ENCODE measurements at places on chromosomes 12 and 14.

DNA sequence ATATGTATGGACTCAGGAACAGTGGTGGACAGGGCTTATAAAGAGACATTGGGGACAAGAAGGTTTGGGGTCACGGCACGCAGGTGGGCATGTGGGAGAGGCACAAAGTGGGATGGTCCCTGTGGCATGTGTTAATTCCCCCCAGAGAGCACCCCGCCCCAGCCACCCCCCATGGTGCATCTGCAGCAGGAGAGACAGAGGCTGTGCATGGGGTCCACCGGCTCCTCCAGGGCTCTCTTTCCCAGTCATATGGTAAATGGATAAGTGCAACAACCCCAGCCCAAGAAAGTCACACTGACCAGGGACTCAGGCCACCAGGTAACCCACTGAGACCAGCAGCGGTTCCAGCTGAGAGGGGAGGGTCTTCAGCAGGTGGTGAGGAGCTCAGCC lies 242.1 kb downstream of the BCL11B start:
- no peak for DNase-seq
- H3K27ac ChIP-seq, result peak overlapping the region; percentile 63
- peaks cover 5% of the 10 kb centered on the region for H3K4me1 ChIP-seq
- peaks cover 4% of the 10 kb centered on the region for H3K36me3 ChIP-seq
- no peaks in the 10 kb centered on the region for H3K27me3 ChIP-seq

- peaks cover 38% of the 10 kb centered on the region for H3K27me3 ChIP-seq
- H3K36me3 ChIP-seq, result peaks cover 30% of the 10 kb centered on the region
- H3K4me1 ChIP-seq, result peaks cover 62% of the 10 kb centered on the region
- peak within 1 kb of the TSS; percentile 28 for H3K4me3 ChIP-seq
- DNase-seq, result no peak
Observed at GRCh38 chr14:24334431-24335291, at the start of gene ADCY4. Gene ADCY4, minus strand, starts transcription at chr14:24335071. Its CDS starts 419 bp downstream, at chr14:24334652.

- H3K27me3 ChIP-seq, result peaks cover 10% of the 10 kb centered on the region
- no peak for DNase-seq
- no peak overlapping the region for H3K27ac ChIP-seq
- H3K36me3 ChIP-seq, result no peaks in the 10 kb centered on the region
- no peak overlapping the region for H3K4me3 ChIP-seq
- no peaks in the 10 kb centered on the region for H3K4me1 ChIP-seq
Observed at GRCh38 chr12:130929363-130929762, 24.3 kb upstream of the ADGRD1 start.

DNA sequence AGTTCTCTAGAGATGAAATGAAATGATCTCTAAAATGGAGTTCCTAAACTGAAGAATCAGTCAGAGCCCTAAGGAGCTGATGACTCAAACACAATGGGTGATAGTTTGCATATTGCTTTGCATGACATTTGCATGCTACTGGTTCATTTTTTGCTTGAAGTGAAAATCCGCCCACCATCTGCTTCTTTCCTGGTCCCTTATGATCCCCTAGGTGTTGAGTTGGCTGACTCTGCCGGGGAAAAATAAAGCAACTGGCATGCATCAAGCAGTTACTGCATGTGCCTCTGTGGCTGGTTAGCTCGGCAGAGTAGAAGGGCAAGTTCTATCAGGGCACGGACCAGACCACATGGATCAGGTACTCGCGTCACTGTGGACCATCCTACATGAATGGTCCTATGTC lies 151.1 kb downstream of the PPM1H start:
- no peaks in the 10 kb centered on the region for H3K36me3 ChIP-seq
- peaks cover 16% of the 10 kb centered on the region for H3K4me1 ChIP-seq
- no peak for DNase-seq
- no peaks in the 10 kb centered on the region for H3K27me3 ChIP-seq

DNA sequence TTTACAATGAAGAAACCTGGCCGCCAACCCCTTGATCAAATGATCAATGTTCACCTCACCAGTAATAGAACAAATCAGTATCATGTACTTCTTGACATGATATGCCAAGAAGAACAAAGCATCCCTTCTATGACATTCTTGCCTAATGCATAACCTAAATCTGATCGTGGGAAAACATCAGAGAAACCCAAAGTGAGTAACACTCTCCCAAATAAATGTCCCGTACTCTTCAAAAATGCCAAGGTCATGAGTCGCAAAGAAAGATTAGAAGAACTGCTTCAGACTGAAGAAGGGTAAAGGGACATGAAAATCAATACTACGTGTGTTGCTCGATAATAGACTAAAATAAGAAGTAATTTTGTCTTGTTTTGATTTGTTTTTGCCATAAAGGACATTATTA lies 11.4 kb upstream of the SLC25A3 start:
- H3K4me3 ChIP-seq, result no peak overlapping the region
- H3K36me3 ChIP-seq, result no peaks in the 10 kb centered on the region
- no peak overlapping the region for H3K27ac ChIP-seq
- no peak for DNase-seq
- no peaks in the 10 kb centered on the region for H3K4me1 ChIP-seq

DNA sequence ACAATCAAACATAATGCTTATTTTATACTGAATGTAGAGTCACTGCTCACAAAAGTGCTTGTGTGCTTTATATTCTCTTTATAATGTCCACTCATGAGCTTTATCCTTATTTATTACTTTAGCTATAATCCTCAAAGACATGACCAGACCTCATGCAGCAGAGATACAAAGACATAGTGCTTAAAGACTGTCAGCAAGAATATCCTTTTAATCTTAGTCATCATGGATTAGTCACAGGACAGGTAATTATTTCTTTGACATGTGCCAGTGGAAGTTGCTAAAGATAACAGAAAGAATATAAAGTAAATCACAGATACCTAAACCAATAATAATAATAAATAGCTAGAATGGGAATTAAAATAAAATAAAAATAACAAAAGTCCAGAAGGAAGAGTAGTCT lies 707.5 kb downstream of the BCL11B start:
- no peak overlapping the region for H3K4me3 ChIP-seq
- H3K27ac ChIP-seq, result no peak overlapping the region
- peaks cover 1% of the 10 kb centered on the region for H3K36me3 ChIP-seq
- no peaks in the 10 kb centered on the region for H3K4me1 ChIP-seq
- DNase-seq, result no peak
- H3K27me3 ChIP-seq, result no peaks in the 10 kb centered on the region

- H3K4me1 ChIP-seq, result peaks cover 3% of the 10 kb centered on the region
- no peaks in the 10 kb centered on the region for H3K36me3 ChIP-seq
- no peak for DNase-seq
Observed at GRCh38 chr12:132284827-132285741, 44.3 kb downstream of the GALNT9 start.

DNA sequence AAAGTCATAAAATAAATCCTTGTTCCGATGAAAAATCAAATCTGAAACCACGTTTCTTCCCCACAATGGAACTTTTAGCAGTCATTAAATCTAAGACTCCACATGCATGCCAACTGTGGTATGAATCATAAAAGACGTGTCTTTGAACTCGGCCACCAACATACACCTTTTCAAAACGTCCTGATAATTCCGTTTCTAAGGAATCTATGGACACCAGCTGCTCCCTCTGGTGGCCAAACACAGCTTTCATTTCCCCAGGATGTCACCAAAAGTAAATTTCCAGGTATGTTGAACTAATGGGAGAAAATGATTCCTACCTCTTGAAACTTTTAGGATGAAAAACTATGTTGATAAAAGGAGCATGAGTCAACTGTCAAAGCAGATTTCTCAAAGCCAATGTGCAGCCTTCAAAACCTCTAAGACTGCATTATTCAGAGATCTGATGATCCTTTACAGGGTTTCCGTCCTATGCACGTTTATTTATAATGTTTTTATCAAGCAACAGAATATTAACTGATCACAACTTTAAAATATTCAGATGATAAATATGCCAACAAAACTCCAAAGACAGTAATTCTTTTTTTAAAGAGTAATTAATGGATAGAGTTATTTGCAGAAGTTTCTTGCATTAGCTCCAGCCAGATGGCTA lies 96.2 kb downstream of the CIT start:
- H3K27me3 ChIP-seq, result no peaks in the 10 kb centered on the region
- no peak overlapping the region for H3K4me3 ChIP-seq
- no peak for DNase-seq

DNA sequence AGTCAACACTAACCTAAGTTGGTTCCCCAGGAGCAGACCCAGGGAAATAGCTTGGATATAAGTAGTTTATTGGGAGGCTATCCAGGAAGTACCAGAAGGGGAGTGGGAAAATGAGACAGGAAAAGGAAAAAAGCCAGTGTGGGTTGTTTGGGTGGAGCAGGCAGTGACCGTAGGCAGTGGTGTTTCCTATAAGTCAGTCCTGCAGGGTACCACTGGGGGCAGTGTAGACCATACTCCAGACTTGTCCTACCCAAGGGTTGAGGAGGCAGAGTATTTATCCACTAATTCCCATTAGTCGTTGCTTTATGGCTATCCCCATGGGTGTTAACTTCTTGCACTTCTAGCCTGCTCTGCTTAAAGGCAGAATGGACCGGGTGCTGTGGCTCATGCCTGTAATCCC lies 6.4 kb upstream of the CCDC60 start:
- no peak for DNase-seq
- no peaks in the 10 kb centered on the region for H3K4me1 ChIP-seq
- H3K27ac ChIP-seq, result no peak overlapping the region
- no peak overlapping the region for H3K4me3 ChIP-seq
- H3K36me3 ChIP-seq, result no peaks in the 10 kb centered on the region
- H3K27me3 ChIP-seq, result no peaks in the 10 kb centered on the region

- no peak for DNase-seq
- H3K4me3 ChIP-seq, result no peak overlapping the region
- H3K36me3 ChIP-seq, result no peaks in the 10 kb centered on the region
- H3K4me1 ChIP-seq, result no peaks in the 10 kb centered on the region
Observed at GRCh38 chr14:31880935-31881334, 196.2 kb upstream of the ARHGAP5 start.

DNA sequence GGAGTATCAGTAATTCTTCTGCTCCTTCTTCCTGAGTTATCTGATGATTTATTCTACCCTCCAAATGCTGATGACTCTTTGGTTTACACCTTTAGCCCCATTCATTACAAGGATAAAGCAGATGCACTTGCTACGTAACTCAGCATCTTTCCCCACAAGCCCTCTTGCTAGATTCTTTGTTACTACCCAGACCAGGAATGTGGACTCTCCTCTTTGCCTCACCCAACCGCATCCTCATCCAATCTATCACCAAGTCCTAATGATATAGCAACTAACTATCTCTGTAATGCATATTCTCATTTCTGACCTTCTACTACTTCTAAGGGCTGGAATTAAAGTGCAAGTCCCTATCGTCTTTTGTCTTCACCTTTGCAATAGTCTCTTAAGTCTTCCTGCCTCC lies 9.2 kb downstream of the KRT1 start:
- no peak overlapping the region for H3K27ac ChIP-seq
- H3K4me1 ChIP-seq, result no peaks in the 10 kb centered on the region
- no peak for DNase-seq
- H3K27me3 ChIP-seq, result peaks cover 11% of the 10 kb centered on the region
- no peaks in the 10 kb centered on the region for H3K36me3 ChIP-seq
